ENCODE measurements at places on chromosomes 7 and 10.

GRCh38 chr10:97590082-97590747 is 694 bp downstream of the C10orf62 start:
- DNase-seq = no peak

GRCh38 chr7:4809666-4810065 is 34.2 kb downstream of the AP5Z1 start:
- DNase-seq = no peak

DNA sequence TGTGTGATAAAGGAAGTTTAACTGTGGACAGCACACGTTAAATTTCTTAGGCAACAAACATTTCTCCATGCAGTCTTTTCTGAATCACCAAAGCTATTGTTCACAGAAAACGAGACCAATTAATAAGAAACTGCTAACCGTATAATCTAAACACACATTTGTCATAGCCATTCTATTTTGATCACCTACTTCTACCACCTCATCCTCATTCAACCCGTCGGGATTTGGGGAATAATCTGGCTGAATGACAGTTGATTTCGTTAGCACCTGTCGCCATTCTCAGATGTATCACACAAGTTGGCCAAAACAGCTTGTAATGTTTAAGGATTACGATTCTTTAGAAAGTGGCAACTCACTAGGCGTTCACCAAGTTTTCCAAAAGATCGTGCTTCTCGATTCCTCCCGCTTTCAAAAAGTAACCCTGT is 1.2 kb downstream of the EZH2 start:
- no peak for DNase-seq

DNA sequence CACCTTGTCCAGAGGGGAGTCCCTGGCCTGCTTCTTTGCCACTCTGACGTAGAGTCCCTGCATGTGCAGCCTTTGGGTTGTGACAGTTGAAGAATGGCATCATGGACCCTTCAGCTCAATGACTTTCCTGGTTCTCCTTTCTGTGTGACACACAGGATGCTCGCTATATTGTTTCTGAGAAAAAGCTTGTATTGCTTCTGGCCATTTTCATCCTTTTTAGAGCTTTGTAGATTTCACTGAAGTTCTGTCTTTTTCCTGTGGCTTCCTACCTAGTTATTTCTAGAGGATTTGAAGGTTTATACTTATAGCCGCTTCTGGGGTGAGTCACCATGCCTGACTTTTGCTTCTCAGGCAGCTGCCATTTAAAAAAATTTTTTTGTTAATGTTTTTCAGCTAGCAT is 27.0 kb downstream of the SND1 start:
- no peak for DNase-seq

GRCh38 chr10:79285315-79286197 is 61.7 kb upstream of the PPIF start:
- DNase-seq = no peak

DNA sequence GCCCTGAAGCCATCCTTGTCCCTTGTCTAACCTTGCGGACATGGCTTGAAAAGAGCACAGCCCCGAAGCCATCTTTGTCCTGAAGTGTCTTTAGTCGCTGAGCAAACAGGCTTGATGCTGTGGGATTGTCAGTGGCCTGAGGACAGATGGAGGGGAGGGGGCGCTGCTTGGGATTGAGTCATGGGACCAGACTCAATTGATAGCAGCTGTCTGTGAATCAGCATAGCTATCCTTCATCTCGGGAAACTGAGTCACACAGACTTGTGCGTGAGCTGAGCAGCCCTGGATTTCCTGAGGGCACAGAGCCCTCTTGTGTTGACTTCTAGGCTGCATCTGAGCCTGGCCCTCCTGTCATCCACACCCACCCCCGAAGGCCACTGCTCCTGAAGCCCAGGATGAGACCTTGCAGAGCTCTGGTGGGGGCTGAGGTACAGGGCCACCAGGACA is 14.4 kb downstream of the MYO1G start:
- DNase-seq = peak; percentile 63

- no peak for DNase-seq
These were observed 12.7 kb downstream of the AKR1E2 start for GRCh38 chr10:4838743-4839142.

DNA sequence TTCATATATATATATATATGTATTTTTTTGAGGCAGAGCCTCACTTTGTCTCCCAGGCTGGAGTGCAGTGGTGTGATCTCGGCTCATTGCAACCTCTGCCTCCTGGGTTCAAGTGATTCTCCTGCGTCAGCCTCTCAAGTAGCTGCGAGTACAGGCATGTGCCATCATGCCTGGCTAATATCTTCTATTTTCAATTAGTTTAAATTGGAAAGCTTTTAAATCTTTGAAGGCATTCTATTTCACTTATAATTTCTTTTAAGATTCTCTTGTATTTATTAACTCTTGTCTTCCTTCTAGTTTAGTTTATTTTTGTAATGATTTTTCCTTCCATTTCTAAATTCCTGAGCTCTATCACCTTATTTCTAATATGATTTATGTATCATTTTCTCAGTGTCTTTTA is 71.2 kb downstream of the TPST1 start:
- no peak for DNase-seq

DNA sequence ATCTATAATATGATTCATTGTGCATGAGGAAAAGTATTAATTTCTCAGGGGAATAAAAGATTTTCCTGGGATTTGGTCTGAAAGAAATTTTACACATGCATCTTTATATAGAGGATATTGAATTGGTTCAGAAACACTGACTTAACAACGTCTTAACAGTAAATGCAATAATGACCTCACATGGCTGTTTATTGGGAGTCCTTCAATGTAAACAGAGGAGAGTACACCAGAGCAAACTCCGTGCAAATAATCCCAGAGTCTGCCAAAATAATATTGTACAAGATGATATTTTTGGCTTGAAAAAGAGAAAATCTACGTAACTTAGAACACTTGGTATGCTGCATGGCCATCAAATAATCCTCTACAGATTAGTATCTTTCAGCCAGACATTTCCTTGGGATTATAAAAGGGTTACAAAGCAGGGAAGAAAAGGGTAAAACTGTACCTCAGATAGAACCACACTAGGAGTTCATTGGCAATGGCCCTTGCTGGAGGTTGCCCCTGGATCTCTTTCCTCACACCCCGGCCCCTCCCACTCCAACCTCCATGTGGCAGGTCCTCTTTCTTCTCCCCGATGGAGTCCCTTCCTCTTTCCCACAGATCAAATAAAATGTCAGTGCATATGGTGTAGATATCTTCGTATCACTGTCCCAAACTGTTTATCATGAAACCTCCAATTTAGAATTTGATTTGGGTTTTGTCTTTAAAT is 196.4 kb downstream of the EVX1 start:
- DNase-seq = no peak

- no peak for DNase-seq
These were observed 29.9 kb downstream of the CYTH3 start for GRCh38 chr7:6242561-6242960.

GRCh38 chr7:157727964-157728615 is 391.3 kb downstream of the DNAJB6 start:
- DNase-seq = no peak

DNA sequence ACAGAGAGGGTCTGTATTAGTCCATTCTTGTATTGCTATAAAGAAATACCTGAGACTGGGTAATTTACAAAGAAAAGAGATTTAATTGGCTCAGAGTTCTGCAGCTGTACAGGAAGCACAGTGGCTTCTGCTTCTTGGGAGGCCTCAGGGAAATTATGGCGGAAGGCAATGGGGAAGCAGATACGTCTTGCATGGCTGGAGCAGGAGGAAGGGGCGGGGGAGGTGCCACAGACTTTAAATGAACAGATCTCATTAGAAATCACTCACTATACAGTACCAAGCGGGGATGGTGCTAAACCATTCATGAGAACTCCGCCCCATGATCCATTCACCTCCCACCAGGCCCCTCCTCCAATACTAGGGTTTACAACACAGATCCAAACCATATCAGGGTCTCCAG is 3.7 kb upstream of the CALU start:
- no peak for DNase-seq

- DNase-seq = no peak
These were observed 115.7 kb upstream of the RHOBTB1 start for GRCh38 chr10:61059636-61060035.

- DNase-seq = no peak
These were observed 29.2 kb upstream of the ELOVL3 start for GRCh38 chr10:102196893-102197292.

DNA sequence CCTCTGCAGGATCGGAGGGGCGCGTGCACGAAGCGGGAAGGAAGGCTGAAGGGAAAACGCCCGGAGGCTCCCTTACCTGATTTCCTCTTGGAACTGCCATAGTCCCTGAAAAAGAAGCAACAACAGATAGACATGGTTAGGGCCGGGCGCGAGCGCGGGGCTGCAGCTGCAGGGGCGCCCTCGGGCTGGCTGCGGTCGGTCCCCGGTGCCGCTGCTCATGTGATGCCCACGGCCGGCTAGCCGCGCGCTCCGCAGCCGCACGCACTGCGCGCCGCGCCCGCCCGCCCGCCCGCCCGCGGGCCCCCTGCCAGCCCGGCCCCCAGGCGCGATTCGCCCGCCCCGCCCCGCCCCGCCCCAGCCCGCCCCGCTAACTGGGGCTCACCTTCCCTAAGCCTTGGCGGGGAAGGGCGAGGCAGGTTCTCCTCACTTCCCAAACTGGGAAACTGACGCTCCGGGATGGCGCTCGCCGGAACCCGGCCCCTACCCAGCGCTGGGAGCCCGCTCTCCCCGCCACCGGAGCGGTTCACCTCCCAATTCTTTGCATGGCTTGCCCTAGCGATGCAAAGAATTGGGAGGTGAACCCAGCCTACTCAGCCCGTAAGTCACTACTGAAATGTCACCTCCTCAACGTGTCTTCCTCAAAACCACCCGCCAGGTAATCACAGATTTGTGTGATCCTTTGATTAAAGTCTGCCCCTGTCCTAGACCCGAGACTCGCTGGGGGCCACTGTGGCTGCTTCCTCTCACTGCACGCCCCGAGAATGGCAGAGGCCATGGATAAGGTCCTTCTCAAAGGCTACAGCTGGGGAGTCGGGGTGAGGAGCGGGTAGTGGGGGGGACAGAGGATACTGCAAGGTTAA is 162.2 kb downstream of the SH3PXD2A start:
- no peak for DNase-seq

- peak; percentile 59 for DNase-seq
These were observed 73.9 kb downstream of the SH3PXD2A start for GRCh38 chr10:103781329-103782061.

- no peak for DNase-seq
These were observed 95.2 kb upstream of the GNA12 start for GRCh38 chr7:2939193-2939885.

DNA sequence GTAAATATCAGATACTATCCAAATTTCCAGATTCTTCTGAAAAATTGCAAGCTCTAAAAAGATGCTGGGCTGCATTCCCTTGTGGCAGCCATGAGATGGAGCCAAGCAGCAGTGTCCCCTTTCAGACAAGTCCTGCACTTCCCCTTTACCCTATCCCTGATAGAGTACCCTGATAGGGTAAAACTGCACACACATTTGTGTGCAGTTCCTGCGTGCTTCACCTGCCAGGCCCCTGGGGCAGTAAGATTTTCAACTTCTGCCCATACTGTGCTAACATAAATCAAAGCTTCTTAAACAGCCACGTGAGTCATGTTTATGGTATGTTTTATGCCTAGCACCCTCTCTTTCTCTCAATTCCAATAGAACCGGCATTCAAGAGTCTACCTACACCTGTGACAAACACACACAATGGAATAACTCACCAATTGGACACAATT is 52.2 kb downstream of the IFIT5 start:
- DNase-seq = no peak

- no peak for DNase-seq
These were observed 30.4 kb downstream of the MYPN start for GRCh38 chr10:68139448-68140272.

- DNase-seq = no peak
These were observed 64.3 kb downstream of the EEPD1 start for GRCh38 chr7:36217211-36217960.

GRCh38 chr7:77799078-77799964 is 748 bp downstream of the PHTF2 start:
- DNase-seq = no peak

GRCh38 chr7:47813620-47814260 is 134.5 kb downstream of the PKD1L1 start:
- DNase-seq = no peak

GRCh38 chr10:63021225-63021624 is 111.9 kb upstream of the NRBF2 start:
- no peak for DNase-seq

DNA sequence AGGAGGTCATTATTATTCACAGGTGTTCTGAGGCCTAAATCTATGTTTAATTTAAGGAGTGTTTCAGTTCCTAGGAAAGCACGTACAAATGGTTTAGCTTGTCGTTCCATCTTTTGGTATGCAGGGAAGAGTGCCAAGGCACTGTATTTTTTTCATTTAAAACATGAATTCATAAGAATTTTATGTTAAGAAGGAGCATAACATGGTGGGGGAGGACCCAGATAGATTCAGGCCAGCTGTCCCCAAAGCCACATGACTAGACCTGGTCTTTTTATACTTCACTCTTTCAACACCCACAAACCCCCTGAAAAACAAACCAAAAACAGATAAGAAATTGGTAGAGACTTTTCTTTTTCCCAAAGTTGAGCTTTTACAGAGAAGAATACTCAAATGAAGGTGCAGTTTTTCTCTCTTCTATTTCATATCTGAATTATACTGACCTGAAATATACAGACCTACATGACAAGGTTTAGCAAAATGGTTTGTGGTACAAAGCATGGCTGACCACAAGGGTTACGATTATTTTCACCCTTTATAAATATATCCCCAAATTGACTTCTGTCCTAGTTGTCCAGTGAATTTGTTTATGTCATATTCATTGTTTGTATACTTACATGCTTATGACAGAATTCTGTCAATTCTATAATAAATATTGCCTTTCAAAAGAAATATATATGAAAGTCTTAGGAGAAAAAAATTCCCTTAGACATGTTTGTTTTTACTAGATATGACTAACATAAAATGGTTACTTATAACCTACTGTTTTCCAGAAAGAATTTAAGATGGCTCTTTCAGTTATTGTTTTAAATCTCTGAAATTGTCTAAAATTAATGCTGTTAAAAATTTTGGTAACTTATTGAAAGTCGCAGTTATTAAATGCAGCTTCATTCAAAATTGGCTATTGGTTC is 71.3 kb downstream of the AP3M1 start:
- no peak for DNase-seq

- DNase-seq = no peak
These were observed 1131.8 kb upstream of the GHITM start for GRCh38 chr10:83007510-83007909.

DNA sequence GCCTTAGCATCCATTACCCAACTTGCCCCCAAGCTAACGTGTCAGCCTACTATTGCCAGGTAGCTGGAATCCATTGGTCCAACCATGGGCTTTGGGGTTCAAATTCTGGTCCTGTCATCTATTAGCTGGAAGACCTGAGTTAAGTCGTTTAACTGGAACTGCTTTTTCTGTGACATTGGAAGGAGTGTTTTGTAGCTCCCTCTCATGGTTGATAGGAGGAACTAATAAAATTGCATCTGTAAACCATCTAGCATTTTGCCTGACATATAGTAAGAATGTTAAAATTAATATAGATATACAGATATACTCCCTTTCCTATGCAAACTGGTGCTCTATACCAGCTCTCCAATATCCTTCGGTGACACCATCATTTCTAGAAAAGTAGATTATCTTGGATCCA is 23.8 kb upstream of the SLF2 start:
- DNase-seq = no peak
